ENCODE measurements at places on chromosomes 16 and 17.
A peak's percentile ranks its signal among the peaks of the same experiment; 100 is the strongest.

GRCh38 chr17:55555772-55556171 is 44.5 kb upstream of the SMIM36 start:
- DNase-seq, result no peak

- DNase-seq, result no peak
Observed at GRCh38 chr16:3997231-3997841, 116.8 kb upstream of the CREBBP start.

- DNase-seq, result no peak
Observed at GRCh38 chr16:24670623-24671454, 58.6 kb upstream of the TNRC6A start.

DNA sequence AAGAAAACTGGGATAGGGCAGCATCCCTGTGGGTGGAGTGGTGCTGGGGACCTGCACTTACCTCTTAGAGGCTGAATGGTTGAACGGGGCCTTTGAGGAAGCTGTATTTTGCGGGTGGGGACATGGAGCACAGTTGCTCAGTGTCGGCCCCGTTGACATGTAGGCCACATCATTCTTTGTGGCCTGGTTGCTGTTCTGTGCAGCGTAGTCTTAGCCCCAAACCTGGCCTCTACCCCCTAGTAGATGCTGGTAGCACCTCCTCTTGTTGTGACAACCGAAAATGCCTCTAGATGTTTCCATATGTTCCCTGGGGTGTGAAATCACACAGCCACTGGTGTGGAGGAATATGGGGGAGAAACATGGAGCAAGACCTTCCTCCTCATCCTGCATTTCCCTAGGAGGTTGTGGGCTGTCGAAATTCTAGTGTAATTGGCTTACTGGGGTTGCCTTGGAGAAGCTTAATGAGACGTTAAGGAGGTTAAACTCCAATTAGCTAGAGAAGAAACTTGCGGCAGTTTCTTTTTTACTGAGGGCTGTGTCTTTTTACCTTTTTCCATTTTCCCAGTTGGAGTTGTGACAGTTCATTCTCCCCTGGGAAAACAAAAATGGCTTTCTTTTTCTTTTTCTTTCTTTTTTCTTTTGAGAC is 9.4 kb downstream of the ABCC1 start:
- no peak for DNase-seq

DNA sequence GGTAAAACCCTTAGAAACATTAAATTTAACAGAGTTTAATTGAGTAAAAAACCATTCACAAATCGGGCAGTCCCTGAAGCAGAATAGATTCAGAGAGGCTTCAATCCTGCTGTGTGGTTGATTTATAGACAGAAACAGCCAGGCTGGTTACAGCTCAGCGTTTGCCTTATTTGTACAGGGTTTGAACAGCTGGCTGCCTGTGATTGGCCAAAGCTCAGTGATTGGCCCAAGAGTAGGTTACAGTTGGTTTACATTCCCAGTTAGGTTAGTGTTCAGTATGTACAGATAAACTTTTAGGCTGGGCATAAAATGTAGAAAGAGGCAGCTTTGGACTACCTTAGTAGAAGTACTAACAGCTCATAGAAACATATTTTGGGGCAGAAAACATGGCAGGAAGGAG is 210.4 kb upstream of the ELAC2 start:
- no peak for DNase-seq

DNA sequence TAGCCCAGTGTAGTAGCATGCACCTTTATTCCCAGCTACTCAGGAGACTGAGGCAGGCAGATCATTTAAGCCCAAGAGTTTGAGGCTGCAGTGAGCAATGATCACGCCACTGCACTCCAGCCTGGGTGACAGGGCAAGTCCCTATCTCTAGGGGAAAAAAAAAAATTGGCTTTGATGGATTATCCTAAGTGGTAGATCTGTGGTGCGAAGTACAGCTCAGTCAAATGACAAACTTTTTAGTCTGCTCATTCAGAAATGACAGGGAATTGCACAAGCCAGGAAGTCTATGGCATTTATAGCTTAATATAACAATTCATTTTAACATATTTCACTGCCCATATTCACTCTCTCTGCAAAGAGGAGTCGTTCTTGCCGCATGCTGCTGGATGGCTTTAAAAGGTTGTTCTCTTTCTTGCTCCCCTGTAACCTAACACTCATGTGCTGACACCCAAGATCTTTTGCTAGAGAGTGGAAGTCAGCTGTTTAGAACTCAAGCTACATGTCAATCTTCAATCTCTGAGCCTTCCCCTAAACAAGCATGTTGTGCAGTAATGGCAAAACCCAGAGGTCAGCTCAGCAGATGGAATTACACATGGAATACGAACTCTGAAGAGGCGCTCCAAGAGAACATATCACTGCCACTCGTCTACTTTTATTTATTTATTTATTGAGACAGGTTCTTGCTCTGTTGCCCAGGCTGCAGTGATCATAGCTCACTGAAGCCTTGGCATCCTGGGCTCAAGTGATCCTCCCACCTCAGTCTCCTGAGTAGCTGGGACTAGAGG is 32.8 kb downstream of the RNF157 start:
- no peak for DNase-seq

GRCh38 chr17:39927929-39928857 is 661 bp downstream of the LRRC3C start:
- no peak for DNase-seq

DNA sequence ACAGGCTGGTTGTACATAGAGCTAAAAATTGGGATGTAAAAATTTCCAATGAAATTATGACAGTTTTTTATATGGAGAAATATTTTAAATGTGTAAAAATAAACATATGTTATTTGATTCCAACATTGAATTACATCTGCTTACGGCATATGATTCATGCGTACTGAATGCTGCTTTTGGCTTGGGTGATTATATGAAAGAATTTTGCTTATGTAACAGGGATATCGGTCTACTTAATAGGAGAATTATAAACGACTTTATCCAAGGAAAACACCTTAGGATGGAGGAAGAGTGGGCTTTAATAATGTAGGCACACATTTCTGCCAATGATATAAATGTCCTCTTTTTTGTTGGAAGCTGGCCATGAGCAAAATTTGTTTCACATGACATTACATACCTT is 197.3 kb upstream of the GOT2 start:
- DNase-seq, result no peak

GRCh38 chr17:35255316-35255715 is 12.4 kb downstream of the SLFN5 start:
- no peak for DNase-seq

- DNase-seq, result peak; percentile 73
Observed at GRCh38 chr16:29995324-29995910, at the start of gene HIRIP3. HIRIP3 (minus strand) TSS chr16:29995617; CDS start chr16:29995605, 12 bp downstream.

GRCh38 chr17:31327534-31328159 is 6.2 kb upstream of the EVI2A start:
- DNase-seq, result no peak

DNA sequence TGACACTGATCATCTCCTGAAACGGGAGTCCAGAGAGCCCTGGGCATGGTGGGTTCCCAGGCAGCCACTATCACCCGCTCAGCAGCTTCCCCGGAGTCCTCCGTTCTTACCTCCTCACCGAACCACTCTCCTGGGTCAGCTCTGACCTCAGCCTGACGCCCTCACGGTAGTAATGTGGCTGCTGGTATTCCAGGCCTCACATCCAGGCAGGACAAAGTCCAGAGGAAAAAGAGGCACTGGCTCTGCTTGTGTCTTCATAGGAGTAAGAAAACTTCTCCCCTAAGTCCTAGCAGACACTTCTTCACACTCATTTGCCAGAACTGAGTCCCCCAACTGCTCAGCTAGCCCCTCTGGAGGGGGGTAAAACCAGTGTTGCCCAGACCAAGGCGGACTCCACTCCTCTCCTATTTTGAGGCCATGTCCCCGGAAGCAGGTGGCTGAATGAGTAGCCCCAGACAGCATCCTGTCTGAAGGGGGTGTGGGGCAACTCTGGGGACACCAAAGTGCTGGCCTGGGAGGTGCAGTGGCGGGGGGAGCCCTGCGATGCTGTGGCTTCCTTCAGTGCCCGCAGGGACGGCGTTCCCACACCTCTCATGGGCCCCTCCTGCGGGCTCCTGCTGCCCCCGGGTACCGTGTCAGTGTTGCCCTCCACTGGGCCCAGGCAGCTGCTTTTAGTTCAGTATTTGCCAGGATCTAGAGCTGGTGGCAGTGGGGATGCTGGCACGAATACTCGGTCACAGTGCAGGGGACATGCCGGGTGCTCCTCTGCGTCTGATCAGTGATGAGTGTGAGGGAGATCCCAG is 5.4 kb downstream of the FSCN2 start:
- no peak for DNase-seq

DNA sequence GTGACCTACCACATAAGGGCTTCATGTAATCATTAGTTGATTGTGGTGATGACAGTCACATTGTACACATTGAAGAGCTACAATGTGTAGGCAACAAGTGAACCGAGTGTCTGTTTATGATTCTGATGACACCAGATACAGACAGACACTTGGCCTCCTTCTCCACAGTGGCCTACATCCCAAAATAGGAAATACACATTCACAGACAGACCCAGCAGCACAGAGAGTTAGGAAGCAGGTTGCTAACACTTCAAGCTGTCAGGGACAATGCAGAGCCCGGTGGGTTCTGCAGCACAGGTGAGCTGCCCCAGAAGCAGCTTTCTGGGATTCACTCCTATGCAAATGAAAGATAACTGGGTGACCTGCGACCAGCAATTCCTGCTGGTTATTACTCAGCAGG is 72.2 kb downstream of the CDH11 start:
- DNase-seq, result no peak

DNA sequence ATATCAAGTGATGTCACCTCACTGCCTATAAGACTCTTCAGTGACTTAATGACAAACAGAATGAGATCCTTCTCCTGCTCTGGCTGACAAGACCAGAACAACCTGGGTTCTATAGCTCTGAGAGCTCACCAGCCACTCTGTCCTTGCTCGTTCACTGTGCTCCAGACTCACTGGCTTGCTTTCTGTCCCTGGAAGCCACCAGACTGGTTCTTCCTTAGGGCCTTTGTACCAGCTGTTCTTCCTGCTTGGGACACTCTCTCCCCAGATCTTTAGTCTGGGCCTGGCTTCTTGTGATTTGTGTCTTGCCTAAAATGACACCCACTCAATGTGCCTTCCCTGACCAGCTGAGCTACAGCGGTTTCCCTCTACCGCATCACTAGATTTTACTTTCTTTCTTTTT is 76.1 kb downstream of the FTO start:
- no peak for DNase-seq

DNA sequence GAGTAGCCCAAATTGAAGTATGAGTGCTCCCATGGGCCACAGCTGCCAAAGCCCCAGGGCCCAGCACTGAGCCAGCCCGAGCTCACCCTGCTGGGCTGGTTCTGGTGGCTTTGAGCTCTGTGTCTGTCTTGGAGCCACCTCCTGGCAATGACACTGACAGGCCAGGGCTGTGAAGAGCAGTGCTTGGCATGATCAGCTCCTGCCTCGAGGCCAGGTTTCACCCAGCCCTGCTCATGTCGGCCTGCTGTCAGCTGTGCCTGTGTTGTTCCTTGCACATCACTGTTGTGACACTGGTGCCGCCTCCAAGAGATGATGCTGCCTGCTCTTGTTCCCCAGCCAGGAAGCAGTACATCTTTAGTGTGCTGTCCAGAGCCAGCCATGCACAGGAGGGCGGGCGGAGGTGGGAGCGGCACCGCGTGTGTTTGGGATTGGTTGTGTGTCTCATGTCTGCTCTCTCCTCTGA is 26.0 kb downstream of the PLD6 start:
- no peak for DNase-seq

- no peak for DNase-seq
Observed at GRCh38 chr16:4336701-4337539, 14.2 kb downstream of the PAM16 start.

- DNase-seq, result no peak
Observed at GRCh38 chr17:49406421-49407061, 8.1 kb downstream of the PHB1 start.

DNA sequence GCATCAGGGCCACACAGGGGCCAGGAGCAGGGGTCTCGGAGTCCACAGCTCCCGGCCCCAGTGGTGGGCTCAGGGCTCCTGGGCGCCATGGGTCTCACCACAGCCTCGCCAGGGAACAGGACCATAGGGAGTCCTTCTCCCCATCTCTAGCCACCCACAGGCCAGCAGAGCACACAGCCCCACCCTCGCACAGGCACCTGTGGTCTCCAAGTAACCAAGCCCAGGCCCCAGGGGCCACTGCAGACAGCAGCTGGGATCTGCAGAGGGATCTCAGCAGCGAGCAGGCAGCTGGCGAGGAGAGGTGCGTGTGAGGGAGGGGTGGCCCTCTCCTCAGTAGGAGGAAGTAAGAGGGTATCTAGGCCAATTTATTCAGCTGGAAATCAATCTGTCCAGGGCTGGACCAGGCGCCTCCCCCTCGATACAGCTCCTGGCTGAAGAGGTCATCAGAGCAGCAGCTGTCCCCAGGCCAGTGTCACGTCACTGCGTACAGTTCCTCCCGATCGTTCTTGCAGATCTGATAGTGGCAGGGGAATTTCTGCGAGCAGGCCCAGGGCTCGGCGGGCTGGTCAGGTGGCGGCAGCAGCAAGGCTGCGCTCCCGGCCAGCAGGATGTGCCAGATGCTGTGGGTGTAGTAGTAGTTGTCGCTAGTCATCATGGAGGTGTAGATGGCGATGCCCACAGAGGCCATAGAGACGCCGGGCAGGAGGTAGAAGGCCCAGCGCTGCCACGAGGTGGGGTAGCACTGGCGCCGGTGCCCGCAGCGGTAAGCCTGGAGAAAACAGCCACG is 1.4 kb upstream of the MRPL28 start:
- DNase-seq, result no peak

- no peak for DNase-seq
Observed at GRCh38 chr16:89319886-89320781, 102.6 kb downstream of the ZNF778 start.

DNA sequence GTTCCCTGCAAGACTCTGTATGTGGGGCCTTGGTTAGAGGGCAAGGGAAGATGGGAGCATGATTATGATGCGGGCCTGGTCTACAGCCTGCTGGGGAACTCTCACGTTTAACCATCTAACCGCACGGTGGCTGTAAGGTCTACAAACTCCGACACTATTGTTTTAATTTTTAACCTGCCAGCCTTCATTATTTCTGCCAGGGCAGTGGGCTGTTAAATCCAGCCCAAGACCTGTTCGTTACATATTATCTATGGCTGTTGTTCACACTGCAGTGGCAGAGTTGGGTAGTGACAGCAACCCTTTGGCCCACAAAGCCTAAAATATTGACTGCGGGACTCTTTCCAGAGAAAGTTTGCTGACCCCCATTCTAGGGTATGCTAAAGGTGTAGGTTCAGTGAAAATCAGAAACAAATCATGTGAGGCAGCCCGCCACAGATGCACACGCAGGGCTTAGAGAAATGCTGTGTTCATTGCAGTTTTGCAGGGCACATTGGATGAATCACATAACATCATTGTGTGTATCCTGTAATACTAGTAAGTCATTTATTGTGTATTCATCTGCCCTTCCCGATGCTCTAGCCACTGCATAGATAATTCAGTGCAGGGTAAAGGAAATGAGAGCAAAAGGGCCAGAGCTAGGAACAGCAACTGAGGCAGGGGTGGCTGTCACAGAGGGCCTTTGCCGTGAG is 14.3 kb downstream of the SNX29 start:
- DNase-seq, result no peak

DNA sequence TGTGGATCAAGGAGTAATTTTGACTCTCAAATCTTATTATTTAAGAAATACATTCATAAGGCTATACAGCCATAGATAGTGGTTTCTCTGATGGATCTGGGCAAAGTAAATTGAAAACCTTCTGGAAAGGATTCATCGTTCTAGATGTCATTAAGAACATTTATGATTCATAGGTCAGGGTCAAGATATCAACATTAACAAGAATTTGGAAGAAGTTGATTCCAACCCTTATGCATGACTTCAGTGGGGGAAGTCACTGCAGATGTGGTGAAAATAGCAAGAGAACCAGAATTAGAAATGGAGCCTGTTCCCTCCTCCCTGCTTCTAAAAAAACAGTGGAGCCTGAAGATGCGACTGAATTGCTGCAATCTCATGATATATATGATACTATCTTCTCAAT is 36.6 kb upstream of the HNF1B start:
- no peak for DNase-seq
